Stimulated activated CD4-positive, alpha-beta T cell treated with anti-CD3 and anti-CD28 coated beads, Interleukin-2, amount 100 ng/mL, for 4 hours (primary cell): ENCODE measurements at places on chromosomes 5 and 9.

DNA sequence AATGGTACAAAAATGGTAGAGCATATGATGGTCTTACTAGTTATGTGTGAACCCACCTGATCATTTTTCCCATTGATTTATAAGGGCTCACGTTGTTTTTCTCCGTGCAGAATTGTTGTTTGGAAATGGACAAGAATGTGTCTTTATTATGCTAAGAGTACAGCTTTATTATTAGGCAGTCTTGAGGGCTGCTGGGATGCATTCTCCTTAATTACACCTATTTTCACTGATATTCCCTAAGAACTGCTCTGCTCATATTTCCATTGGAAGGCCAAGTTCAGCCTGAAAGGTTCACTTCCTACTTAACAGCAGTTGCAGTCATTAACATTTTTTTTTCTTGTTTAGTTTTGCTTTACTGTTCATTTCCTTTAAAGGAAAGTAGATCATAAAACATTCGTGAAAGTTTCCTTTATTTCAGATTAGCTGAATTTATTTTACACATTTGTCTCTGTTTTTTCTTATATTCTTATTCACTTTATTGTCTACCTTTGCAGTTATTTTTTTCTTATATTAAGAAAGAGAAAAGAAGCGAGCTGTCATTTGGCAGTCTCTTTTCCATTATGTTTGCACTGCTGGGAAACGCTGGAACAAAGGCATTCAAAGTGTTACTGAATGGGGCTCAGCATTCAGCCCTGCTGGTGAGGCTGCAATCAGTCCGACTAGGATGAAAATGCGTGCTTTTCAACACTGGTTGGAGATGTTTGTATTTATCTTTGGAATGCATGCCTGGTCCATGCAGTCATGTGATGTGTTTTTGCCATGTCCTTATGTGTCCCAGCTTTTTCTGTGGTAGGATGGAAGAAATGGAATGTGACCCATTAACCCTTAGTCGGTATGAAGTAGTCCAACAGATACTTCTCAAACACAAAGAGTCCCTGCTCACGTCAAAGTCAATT lies 602.7 kb upstream of the ZNF608 start:
- DNase-seq = no peak

- no peak for DNase-seq
Observed at GRCh38 chr5:123705741-123706140, 193.8 kb downstream of the CSNK1G3 start.

- no peak for DNase-seq
Observed at GRCh38 chr9:34866614-34867013, 91.5 kb upstream of the PHF24 start.

- no peak for DNase-seq
Observed at GRCh38 chr9:114030364-114030763, 47.7 kb downstream of the AMBP start.

GRCh38 chr5:74627646-74628279 lies 12.8 kb downstream of the ENC1 start:
- no peak for DNase-seq

GRCh38 chr5:109880907-109881685 lies 191.4 kb downstream of the MAN2A1 start:
- no peak for DNase-seq
